ENCODE measurements at places on chromosomes 4 and X. TPM values are rescaled to one million over a fixed set of nuclear protein-coding genes. Genes with fewer than 3 reads are reported as not detected.

RIPPLY1 gene
- not detected for total RNA-seq

EFNB1 gene
- total RNA-seq: 13.2 TPM

UBE2K gene
- 18.5 TPM for total RNA-seq

- no peak overlapping the region for H3K4me3 ChIP-seq
- H3K4me1 ChIP-seq: no peaks in the 10 kb centered on the region
- no peak for DNase-seq
- H3K27ac ChIP-seq: no peak overlapping the region
- H3K36me3 ChIP-seq: no peaks in the 10 kb centered on the region
- no peaks in the 10 kb centered on the region for H3K27me3 ChIP-seq
Observed at GRCh38 chr4:113871080-113871479, 108.4 kb downstream of the ARSJ start.

DNA sequence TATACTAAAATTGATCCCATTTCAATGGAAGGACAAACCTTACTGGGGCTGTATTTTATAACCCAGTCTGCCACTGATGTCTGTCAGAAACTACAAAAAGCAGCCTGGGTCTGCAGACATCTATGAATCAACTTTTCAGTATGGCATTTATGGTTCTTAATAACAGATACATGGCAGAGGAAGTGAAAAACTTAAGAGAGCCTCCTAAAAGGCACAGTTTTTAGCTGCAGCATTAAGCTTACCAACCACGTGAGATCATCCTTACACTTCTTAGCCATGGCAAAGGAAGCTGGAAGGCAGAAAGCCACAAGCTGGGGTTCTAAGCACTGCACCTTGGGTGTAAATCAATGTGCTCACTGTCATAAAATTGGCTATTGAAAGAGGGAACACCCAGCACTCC lies 16.6 kb upstream of the UGT2B17 start:
- H3K4me1 ChIP-seq: no peaks in the 10 kb centered on the region
- DNase-seq: no peak
- no peaks in the 10 kb centered on the region for H3K27me3 ChIP-seq
- no peak overlapping the region for H3K27ac ChIP-seq
- no peaks in the 10 kb centered on the region for H3K36me3 ChIP-seq

DNA sequence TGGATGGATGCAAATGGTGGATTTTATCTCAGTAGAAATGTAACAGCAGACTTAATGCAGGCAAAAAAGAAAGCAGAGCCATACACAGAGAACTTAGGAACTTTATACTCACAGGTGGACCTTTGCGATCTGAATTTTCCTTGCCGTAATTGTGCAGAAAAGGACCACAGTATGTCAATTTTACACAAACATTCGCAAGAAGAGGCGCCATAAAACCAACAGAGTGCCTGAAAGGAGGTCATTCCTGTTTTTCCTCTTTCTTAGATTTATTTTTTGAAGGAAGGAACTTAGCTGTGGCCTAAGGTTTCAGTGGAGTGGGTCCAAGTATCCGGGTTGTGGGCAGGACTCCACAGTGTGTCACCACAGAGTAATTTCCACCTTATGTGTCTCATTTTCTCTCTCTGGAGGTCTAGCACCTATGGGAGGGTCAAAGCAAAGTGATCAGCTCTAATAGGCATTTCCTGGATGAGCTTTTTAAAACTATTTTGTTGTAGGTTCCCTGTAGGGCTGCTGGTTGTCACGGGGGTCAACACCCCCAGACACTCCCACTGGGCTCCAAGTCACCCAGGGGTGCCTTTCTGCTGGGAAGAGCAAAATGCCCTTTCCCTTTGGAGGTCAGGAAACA lies 24.7 kb upstream of the PBDC1 start:
- H3K4me3 ChIP-seq: peak overlapping the region; percentile 9
- H3K4me1 ChIP-seq: peaks cover 11% of the 10 kb centered on the region
- H3K27me3 ChIP-seq: no peaks in the 10 kb centered on the region
- H3K27ac ChIP-seq: peak overlapping the region; percentile 89
- DNase-seq: peak; percentile 18

DNA sequence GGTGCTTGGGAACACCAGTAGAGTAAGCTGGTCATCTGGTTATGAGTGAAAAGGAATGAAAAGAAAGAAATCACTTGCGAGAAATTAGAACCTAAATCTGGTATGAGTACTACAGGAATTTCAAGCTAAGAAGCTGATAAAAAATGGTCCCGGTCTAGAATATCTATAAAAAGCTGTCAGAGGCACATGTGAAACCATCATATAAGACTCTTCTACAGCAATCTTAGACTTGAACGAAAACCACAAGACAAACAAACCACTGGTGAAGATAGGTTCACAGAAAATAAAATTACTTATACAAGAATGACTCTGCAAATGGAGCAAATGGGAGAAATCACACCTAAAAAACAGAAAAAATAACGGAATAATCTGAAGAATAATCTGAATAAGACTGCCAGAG lies 69.9 kb downstream of the KDR start:
- H3K27ac ChIP-seq: no peak overlapping the region
- no peaks in the 10 kb centered on the region for H3K4me1 ChIP-seq
- no peaks in the 10 kb centered on the region for H3K36me3 ChIP-seq
- no peak overlapping the region for H3K4me3 ChIP-seq
- DNase-seq: no peak
- H3K27me3 ChIP-seq: no peaks in the 10 kb centered on the region
